ENCODE measurements at places on chromosomes 3 and 15. TPM values are rescaled to one million over a fixed set of nuclear protein-coding genes. Genes with fewer than 3 reads are reported as not detected.

The SLC28A2 gene
- total RNA-seq: not detected

- DNase-seq: no peak
- H3K4me3 ChIP-seq: no peak overlapping the region
- H3K4me1 ChIP-seq: peaks cover 20% of the 10 kb centered on the region
These were observed 275.5 kb upstream of the ROPN1 start for GRCh38 chr3:124267406-124267805.

DNA sequence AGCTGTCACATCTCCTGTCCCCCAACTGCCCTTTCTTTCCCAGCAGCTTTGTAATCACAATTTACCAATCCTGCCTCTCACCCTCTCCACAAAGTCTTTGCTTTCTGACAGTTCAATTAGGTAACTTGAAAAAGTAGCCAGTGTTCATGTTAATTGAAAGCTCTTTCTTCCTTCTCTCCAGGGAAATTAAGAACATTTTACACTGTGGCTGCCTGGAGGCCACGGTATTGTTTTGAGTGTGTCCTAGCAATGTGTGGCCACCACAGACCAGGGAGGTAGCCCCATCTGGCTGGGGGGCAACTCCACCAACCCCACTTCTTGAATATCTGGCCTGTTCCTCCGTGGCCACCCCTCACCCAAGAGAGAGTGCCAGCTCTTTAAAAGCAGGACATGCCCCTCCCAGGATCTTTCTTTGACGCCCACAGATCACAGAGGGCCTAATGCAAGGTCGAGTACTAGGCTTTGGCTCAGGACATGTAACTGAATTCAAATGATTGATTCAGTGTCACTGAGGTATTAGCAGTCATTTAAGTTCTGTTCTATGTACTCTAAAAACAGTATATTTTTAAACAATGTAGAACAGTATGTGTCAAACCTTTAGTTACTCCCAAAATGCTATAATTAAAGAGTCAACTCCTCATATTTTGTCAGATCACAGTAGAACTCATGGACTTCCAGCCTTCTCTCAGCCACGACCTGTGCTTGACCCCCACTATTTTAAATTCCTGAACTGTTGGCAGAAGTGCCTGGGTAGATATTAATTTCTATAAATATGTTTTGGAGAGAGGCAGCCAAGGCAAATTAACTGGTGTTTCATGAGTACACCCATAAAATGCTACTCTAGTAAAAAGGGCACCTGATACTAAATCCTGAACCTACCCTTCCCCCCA is 164.5 kb downstream of the TNIK start:
- H3K36me3 ChIP-seq: no peaks in the 10 kb centered on the region
- DNase-seq: peak; percentile 24
- H3K4me1 ChIP-seq: peaks cover 25% of the 10 kb centered on the region
- H3K27ac ChIP-seq: peak overlapping the region; percentile 89

The A4GNT gene
- total RNA-seq: not detected

The NANOGP8 gene
- not detected for total RNA-seq

The PRR20G gene
- not detected for total RNA-seq

GRCh38 chr15:94322141-94322540 is 90.8 kb downstream of the MCTP2 start:
- no peaks in the 10 kb centered on the region for H3K36me3 ChIP-seq
- no peaks in the 10 kb centered on the region for H3K4me1 ChIP-seq
- H3K27me3 ChIP-seq: no peaks in the 10 kb centered on the region

The PIF1 gene
- total RNA-seq: 70.9 TPM

DNA sequence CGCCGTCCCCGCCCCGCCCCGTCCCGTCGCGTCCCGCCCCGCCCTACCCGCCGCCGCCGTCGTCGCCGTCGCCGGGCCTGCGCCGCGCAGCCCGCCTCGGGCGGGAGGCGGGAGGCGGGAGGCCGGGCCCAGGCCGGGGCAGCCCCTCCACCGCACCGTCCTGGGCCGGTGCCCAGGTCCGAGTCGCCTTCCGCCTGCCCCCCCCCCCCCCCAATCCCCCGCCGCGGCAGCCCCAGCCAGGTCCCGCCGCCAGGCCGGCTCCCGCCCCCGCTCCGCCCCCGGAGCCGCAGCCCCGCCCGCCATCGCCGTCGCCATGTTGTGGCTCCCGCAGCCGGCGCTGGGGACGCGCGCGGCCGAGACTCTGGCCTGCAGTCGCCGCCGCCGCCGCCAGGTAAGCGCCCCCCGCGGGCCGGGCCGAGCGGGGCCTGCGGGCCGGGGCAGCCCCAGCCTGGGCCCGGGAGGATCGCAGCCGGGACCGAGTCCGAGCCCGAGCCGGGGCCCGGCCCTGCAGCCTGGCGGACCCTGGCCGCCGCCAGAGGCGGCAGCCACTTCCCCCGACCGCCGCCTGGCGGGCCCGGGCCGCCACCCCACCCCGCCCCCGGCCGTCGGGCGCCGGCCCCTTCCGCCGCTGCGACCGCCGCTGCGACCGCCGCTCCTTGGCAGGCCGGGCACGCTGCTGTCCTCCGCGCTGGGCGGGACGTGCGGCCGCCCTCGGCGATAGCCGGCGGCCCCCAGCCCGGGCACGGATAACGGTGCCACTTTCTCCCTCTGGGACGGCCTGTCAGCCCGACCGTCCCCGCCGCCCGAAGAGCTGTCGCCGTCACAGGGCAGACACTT is at the start of gene ZNF592:
Gene ZNF592, plus strand, starts transcription at position 319 of the 837 bp plus-strand sequence. CDS start 34,084 bp downstream, outside the sequence.
- H3K27ac ChIP-seq: peak within 1 kb of the TSS; percentile 92
- H3K27me3 ChIP-seq: no peaks in the 10 kb centered on the region
- H3K36me3 ChIP-seq: no peaks in the 10 kb centered on the region
- DNase-seq: peak; percentile 90

GRCh38 chr15:80856809-80857377 is 77.7 kb downstream of the CEMIP start:
- DNase-seq: no peak
- no peak overlapping the region for H3K4me3 ChIP-seq
- no peaks in the 10 kb centered on the region for H3K27me3 ChIP-seq
- no peak overlapping the region for H3K27ac ChIP-seq
- H3K4me1 ChIP-seq: no peaks in the 10 kb centered on the region

DNA sequence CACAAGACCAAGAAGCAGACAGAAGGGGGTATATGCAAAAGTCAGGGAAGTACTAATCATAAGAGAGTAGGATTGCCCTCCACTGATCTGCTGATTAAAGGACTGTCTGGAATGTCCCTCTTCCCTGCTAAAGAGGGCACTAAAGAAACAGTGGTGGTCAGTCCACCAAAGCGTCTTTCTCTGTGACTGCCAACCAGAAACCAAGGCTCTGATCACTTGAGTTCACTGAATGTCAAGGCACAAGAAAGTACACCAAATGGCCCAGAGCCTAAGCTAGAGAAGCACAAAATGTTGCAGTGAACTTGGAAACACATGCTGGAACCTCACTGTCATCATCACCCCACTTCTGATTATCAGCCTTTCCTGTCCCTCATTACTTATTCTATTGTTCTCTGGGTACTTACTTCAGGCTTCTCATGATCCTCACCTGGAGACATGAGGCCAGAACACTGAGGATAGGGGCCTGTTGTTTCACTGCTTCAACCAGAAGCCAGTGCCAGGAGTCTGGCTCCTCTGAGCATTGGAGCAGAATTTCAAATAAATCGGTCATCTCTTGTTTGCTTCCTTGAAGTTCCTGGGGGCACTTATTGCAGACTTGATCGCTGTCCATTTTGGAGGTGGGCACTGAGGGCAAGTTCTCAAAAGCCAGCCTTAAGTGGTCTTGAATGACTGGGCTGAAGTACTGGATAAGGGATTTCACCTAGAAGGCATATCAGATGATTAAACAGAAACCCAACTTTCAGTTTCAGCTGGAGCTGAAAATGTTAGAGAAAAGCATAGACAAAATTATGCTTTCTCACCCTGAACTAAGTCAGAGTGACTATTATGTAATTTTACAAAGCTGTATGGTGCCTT is 58.9 kb downstream of the EIF3J start:
- H3K36me3 ChIP-seq: peaks cover 54% of the 10 kb centered on the region
- H3K27ac ChIP-seq: no peak overlapping the region
- no peak for DNase-seq

The ERICH6 gene
- 0.18 TPM for total RNA-seq

The CPN2 gene
- total RNA-seq: 0.36 TPM

DNA sequence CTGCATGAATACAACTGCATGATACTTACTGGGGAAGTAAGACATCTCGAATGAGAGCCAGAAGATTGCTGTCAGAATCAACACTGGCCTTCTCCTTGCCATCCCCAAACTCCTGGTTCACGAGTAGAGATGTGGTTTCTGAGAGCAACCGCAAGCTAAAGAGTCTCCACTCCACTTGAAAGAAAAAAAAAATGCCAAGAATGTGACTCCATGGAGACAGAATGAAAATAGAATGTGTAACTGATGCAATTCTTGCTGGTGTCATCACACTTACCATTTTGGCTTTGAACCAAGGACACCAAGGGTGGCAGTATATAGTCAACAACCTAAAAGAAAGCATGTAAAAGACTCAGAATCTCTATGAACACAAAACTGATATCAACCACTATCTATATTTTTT is 280.4 kb downstream of the ULK4 start:
- H3K4me3 ChIP-seq: no peak overlapping the region
- peak overlapping the region; percentile 35 for H3K27ac ChIP-seq
- H3K36me3 ChIP-seq: no peaks in the 10 kb centered on the region
- DNase-seq: peak; percentile 95

DNA sequence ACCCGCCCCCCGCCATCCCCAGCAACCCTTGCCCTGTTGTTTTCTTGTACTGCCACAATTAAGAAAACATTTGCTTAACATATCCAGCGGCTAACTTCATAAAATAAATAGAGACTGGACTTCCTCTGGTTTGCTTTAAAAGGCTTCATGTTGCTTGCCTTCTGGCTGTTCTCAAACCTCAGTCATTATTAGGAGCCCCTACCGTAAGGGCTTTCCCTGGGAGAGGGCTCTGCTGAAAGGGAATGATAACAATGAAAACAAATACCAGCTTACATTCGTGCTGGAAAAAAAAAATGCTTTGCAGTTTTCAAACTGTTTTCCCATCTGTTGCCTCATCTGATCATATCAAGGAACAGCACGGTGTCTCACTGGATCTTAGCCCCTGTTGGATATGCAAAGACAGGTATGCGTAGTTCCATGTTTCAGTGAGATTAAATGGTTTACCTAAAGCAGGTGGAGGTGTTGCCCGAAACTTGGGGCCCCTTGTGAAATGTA is 77.2 kb upstream of the VGLL4 start:
- no peaks in the 10 kb centered on the region for H3K36me3 ChIP-seq
- peak overlapping the region; percentile 93 for H3K4me3 ChIP-seq

- no peaks in the 10 kb centered on the region for H3K36me3 ChIP-seq
- H3K27me3 ChIP-seq: peaks cover 7% of the 10 kb centered on the region
- H3K27ac ChIP-seq: no peak overlapping the region
- no peak for DNase-seq
These were observed 504.1 kb downstream of the NTRK3 start for GRCh38 chr15:87752250-87752951.

DNA sequence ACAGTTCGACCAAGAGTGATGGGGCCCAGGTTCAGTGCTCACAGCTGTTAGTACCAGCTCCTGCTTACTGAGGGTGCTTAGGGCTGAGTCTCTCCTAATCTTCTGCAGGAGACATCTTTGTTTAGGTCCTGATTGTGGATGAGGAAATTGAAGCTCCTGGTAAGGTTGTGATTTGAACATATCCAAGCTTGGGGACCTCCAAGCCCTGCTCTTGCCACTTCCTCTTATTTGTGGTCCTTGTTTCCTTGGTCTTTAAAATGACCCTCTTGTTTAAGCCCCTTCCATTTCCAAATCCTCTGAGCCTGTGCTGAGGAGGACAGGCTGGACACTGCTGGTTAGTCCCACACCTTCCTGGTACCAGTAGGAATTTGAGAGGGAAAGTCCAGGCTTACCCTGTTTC is 87.0 kb downstream of the EEFSEC start:
- peaks cover 30% of the 10 kb centered on the region for H3K4me1 ChIP-seq
- H3K27me3 ChIP-seq: no peaks in the 10 kb centered on the region
- no peak for DNase-seq

DNA sequence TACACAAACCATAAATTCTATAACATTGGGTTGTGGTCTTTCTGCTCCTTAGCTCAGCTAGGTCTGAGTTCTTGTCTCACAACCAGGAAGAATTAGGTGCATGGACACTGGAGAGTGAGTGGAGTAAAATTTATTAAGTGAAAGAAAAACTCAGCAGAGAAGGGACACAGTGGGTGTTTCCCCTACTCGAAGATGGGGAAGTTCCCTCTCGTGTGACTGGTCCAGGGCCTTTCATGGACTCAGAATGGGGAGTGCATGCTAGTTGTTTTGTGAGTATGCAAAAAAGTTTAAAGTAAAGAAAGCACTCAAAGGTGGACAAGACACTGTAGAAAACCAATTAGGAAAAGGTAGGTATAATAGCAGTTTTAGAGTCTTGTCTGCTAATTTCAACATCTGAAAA is 215.5 kb upstream of the RORA start:
- DNase-seq: no peak
- no peaks in the 10 kb centered on the region for H3K4me1 ChIP-seq
- H3K36me3 ChIP-seq: no peaks in the 10 kb centered on the region
- no peaks in the 10 kb centered on the region for H3K27me3 ChIP-seq

Data from cardiac muscle cell (in vitro differentiated cells and primary cell).